ENCODE measurements at places on chromosomes 7 and 10.

DNA sequence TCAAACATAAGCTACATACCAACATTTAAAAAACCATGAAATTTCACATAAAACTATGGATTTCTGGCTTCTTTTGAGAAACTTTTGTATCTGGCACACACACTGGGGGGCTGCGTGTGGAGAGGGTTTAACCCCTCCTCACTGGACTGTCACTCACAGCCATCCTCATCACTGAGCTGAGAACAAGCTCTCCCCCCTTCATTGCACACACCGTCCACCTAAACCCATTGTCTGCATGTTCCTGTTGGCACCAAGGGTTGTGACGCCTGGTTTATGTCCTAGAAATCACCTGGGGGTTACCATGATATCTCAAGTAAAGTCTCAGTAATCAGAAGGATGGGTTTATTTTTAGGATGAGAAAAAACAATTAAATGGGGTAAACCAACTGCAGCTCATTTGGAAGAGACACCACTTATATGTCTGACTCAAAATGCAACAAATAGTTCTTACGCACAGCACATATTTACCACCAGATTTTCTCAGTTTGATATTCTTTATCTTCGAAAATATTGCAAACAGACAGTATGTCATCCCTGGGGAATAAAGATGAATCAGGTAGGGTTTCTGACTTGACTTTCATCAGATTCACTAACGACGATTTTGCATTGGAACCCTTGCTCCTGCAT is 218.5 kb upstream of the KLF6 start:
- DNase-seq, result no peak

DNA sequence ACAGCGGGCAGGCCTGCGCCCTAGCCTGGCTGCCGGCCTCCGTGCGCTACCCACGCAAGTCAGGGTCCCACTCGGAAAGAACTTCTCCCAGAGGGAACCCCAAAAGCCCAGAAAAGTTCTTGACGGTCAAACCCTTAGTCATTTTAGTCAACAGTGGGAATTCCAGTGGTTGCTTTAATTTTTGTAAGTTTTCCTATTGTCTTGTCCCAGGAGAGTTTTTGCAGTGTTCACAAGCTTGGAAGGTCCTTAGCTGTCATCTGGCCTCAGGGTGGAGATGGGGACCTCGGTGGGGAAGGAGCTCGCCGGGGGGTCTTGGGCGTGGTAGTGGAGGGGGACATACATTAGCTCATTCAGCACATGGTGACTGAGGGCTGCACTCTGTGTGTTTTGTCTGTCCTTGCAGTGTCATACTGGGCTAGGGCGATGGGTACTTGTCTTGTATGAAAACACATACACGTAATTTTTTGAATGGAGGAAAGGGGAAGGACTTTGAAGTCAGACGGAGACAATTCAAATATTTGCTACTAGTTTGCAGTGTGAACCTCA is 736 bp downstream of the MINDY4 start:
- DNase-seq, result no peak

DNA sequence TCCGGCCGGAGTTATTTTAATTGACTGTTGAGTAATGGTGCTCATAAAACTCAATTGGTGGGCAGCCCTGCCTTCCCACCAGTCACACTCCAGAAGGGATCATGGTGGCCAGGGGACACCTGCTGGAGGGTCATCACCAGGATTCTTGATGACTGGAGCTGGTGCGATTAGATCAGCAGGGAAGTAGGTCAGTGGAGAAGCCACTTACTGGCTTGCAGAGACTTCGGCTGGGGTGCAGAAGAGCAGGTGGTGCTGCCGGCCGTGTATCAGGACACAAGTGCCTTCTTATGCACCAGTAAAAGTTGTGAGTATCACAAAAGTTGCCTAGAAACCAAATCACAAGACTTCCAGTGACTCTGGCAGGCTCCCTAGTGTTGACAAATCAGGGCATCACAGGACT is 82.6 kb upstream of the CHCHD3 start:
- DNase-seq, result no peak

GRCh38 chr7:50610521-50611277 is 45.5 kb upstream of the DDC start:
- no peak for DNase-seq

- DNase-seq, result no peak
Observed at GRCh38 chr7:96962221-96962885, 43.0 kb upstream of the DLX6 start.

DNA sequence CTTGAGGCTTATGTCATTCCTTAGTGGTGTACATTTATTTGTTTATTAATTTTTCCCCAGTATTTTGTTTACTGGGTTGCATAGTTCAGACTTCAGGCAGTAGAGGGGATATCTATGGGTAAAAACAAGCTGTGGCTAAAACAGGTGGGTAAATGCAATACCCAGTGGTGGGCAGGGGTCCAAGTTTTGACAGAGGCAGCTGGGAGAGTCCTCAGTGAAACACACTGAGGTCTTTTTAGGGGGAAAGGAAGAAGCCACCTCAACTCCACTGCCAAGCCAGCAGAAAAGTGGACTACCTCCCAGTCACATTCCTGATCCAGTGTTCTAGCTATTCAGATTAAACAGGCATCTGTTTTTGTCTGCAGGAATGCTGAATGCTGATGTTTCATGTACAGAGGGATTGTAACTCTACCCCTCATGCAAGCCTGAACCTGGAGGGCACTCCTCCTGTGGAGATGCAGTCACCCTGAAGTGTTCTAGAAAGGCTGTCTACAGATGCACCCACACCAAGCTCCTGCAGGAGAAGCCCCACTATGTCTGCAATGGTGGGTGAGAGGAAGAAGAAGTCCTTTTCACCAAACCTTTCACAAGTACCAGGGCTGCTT is 757.8 kb downstream of the INHBA start:
- DNase-seq, result peak; percentile 9

GRCh38 chr7:39504963-39505362 is 61.2 kb upstream of the YAE1 start:
- no peak for DNase-seq

DNA sequence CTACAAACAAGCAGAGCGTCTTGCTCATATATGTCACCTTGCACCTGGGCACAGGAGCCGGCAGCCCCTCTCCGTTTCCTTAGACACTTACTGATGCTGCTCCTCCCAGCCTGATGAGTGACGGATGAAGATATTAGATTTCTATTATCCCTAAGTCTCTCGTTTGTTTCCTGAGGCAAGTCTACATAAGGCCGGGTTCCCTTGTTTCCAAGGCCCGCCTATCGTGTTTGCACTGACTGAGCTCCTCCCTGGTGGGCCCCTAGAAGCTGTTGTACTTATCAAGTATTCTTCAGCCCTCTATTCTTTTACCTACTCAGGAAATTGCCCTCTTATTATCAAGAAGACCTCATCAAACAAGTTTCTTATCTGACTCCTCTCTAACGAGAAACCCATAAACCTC is 18.5 kb downstream of the SH3PXD2A start:
- DNase-seq, result no peak

DNA sequence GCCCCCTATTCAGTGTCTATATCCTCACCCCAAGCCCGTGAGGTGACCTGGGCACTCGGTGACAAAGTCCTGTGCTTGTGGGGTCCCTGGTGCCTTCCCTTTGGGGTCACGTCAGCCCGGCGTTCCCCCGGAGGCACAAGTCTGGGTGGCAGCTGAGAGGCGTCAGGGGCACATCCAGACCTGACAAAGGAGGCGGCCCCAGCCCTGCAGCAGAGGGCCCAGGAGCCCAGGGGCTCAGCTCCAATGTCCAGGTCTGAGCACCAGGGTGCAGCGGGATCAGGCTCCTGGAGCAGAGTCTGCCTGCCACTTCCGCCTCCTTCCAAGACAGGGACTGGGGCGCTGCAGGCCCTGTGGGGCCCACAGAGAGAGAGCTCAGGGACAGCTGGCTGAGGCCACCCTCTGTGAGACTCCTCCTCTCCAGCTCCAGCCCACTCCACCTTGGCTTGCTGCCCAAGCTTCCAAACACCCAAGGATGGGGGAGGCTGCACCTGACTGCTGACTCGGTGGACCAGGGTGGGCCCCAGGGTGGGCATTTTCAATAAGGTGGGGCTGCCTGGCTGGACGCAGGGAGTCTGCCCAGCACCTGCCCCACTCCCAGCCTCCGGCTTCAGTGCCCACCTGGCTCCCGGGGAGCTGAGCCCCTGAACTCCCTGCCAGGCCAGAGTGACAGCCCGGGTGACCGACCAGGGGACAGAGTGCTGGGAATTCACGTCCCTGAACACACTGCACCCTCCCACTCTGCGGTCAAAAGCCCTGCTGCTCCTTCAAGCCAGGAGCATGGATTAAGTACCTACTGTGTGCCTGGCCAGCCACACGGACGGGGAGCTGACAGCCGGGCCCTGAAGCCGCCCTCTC is 1.0 kb upstream of the KNDC1 start:
- DNase-seq, result peak; percentile 51

DNA sequence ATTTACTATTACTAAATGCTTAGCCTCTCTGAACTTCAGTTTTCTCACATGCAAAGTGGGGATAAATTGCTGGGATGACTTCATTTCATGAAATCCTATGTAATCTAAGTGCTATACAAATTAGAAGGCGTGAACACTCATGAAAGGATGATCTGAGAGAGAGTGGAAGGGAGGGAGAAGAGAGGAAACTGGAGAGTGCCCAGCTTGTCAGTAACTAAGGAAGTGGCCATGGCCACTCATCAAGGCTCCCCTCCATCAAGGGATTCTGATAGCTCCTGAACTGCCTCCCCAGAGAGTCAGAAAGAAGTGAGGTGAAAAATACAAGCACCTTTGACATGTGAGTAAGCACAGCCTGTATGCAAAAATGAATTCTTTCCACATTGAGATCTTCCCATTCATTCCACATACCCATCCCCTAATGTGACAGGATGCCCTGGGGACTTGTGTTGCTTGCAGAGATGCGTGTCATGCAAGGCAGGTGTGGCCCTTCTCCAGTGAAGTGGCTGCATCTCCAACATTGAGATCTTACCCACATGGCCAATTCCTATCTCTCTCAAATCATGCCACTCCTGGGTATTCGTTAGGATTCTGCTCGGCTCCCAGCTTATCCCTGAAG is 76.5 kb upstream of the ITPRID1 start:
- no peak for DNase-seq

DNA sequence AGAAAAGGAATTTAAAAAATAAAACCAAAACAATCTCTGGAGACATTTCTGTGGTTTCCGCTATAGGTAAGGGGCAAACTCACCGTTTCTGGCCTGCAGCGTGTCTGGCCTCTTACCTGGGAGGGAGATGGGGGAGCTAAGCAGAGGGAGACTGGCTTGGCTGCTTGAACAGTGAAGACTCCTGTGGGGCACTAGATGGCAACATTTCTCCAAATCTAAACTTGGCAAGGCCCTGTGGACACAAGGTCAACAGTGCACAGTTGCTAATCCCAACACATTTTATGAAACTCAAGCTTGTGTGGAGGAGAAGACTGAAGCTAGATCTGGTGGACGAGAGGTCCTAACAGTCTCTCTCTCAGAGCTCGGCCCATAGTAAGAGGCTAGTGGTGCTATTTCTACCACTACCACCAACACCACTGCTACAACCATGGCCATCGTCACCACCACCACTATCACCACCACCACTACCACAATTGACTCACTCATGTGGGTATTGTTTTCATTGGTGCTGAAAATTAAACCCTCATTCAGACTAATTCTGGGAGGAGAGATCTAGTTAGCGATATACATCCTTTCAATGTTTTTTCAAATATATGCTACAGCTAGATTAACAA is 28.4 kb upstream of the CDHR3 start:
- DNase-seq, result no peak

DNA sequence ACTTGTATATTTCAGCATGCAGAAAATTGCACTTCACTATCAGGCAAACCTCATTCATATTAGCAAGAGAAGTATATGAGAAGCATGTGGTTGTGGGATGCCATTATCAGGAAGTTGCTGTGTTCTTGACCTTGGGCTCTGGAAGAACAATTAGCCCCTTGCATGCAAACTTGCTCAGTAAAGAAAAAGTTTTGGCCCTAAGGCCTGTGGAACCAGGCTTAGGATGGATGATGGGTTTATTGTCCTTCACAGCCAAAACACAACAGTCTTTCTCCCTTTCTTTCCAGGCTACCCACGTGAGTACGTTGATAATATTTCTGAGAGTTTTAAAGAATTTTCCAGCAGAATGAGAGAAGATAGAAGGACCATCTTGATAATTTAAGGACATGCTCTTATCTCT is 166.4 kb downstream of the AUTS2 start:
- DNase-seq, result no peak

GRCh38 chr7:129780974-129781927 is 169.7 kb downstream of the NRF1 start:
- DNase-seq, result peak; percentile 57

DNA sequence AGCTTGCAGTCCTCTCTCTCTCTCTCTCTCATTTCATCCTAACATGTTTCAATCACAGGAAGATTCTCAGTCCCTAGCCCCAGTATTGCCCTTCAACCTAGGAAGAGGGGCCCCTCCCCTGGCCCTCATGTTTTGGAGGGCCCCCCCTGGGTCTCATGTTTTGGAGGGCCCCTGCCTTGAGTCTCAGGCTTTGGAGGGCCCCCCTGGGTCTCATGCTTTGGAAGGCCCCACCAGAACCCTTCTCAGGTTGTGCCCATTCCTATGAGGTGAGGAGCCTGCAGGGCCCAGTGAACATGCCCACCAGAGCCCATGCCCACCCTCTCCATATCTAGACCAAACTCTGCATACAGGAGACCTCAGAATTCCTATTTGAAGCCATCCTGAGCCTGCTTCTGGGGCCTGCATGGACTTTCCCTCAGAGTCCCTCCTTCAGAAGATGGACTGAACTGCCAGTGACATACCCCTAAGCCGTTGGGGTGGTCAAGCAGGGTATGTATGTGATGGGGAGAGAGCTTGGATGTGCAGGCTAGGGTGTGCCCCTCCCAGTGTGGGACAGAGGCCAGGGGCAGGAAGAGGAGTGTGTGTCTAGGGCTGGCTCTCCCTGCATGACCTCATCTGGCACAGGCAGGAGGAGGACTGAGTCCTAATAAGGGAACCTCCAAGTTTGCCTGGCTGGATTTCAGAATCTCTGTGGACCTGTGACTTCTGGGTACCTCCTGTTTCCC is 8.1 kb upstream of the VDAC2 start:
- no peak for DNase-seq

DNA sequence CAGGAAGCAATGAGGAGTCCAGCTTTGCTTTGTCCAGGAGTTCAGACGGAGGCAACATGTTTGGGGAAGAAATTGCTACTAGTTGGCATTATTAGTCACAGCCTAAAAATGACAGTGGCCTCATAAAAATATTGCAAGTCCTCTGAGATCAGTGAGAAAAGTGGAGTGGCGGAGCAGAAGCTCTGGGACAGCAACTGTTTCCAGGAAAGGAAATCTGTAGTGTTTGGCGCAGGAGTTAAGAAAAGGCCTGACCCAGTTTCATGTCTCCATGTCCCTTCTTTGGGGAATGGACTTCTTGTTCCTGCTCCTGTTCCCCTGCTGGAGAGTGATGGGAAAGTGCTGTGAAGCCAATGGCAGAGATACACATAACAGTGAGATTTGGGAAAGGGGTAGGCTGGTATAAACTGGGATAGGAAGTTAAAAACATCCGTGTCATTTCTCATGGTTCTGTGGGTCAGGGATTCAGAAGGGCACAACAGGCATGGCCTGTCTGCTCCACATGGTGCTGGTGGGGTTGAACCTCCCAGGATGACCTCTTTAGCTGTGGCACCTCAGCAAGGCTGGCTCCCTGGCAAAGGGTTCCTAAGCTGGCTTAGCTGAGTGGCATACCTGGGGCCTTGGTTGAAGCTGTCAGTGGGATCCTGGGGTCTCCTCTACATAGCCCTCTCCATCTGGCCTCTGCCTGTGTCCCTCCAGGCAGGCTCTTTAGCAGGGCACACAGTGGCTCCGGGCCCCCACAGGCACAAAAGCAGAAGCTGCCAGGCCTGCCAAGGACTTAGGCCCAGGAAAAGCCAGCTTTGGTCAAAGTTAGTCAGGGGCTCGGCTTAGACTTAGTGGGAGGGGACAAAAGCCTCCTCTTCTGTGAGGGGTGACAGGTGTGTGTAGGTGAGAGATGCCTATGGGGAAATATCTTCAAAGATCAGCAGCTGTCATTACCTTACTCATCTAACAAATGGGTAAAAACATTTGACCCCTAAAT is 77.7 kb downstream of the WDFY4 start:
- no peak for DNase-seq
